ENCODE measurements at places on chromosomes 16 and 17. TPM values are rescaled to one million over a fixed set of nuclear protein-coding genes. Genes with fewer than 3 reads are reported as not detected.

The TMEM235 gene
- not detected for total RNA-seq

The CCDC144A gene
- 0.24 TPM for total RNA-seq

The TP53TG3C gene
- total RNA-seq = 0.34 TPM

The MYH8 gene
- total RNA-seq = not detected

The MMP28 gene
- total RNA-seq = not detected

The MON1B gene
- total RNA-seq = 30.4 TPM

The OGFOD3 gene
- 31.2 TPM for total RNA-seq

The OR1A1 gene
- not detected for total RNA-seq

The KRT15 gene
- total RNA-seq = 8.6 TPM

The ASPHD1 gene
- total RNA-seq = 14.1 TPM

The ZNF469 gene
- total RNA-seq = 9.7 TPM

The TMC7 gene
- 0.57 TPM for total RNA-seq

The TBC1D3I gene
- not detected for total RNA-seq

The MPV17L gene
- not detected for total RNA-seq

The TIGD7 gene
- 4.5 TPM for total RNA-seq

The C17orf113 gene
- total RNA-seq = 0.16 TPM

The ATP2A1 gene
- total RNA-seq = 0.63 TPM

The CHST5 gene
- not detected for total RNA-seq

The C17orf107 gene
- total RNA-seq = 0.97 TPM

The SMIM36 gene
- total RNA-seq = not detected

The CYB561 gene
- total RNA-seq = 17.9 TPM

The HSF5 gene
- not detected for total RNA-seq

The SLC5A11 gene
- total RNA-seq = not detected

The GPR142 gene
- total RNA-seq = not detected

The KATNB1 gene
- total RNA-seq = 20.1 TPM

The CCL23 gene
- total RNA-seq = not detected

The TP53TG3B gene
- total RNA-seq = not detected

The SYT17 gene
- total RNA-seq = not detected

The BANP gene
- 23.3 TPM for total RNA-seq

The OR1A2 gene
- total RNA-seq = not detected

The KRT28 gene
- total RNA-seq = not detected

The SLC9A5 gene
- total RNA-seq = 3.7 TPM

The ARL17B gene
- total RNA-seq = 10.8 TPM

The CES3 gene
- total RNA-seq = 0.52 TPM

The ZNF205 gene
- total RNA-seq = 8.9 TPM

The CCL1 gene
- total RNA-seq = not detected

The LSM12 gene
- total RNA-seq = 89.9 TPM
